ENCODE measurements at places on chromosomes 1 and 21.

DNA sequence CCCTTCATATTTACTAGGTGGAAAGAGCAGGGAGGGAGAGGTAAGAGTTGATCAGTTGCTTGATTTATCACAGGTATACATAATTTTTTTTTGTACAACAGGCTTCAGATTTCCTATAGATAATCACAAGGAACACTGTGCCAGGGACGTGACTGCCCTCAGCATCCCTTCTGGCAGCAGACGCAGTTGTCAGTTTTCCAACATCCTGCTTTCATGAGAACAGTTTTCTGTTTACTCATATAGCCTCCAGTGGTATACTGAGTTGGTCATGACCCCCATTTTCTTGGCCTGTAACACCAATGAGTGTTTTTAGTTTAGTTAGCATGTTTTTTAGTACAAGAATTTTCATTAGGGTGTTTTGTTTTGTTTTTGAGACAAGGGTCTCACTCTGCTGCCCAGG, 37.9 kb upstream of the PTPRF start:
- DNase-seq, result no peak

DNA sequence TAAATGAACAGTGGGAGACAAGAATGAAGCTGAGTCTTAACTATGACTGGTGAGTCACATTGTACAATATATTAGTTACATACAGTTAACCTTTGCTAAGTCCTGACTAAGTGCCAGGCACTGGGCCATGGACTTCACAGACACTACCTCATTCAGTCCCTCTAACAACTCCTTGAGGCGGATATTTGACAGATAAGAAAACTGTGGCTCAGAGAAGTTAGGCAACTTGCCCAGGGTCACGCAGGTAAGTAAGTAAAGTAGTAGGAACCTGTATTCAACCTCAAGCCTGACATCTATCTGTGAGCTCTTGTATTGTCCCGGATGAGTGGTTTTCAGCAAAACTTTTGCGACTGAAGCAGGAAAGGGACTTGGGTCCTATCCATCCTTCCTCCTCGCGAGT, 62.1 kb downstream of the GNG12 start:
- no peak for DNase-seq

- DNase-seq, result no peak
These were observed 77.2 kb downstream of the DDAH1 start for GRCh38 chr1:85387781-85388180.

- DNase-seq, result no peak
These were observed 11.5 kb upstream of the S100A2 start for GRCh38 chr1:153577138-153577537.

DNA sequence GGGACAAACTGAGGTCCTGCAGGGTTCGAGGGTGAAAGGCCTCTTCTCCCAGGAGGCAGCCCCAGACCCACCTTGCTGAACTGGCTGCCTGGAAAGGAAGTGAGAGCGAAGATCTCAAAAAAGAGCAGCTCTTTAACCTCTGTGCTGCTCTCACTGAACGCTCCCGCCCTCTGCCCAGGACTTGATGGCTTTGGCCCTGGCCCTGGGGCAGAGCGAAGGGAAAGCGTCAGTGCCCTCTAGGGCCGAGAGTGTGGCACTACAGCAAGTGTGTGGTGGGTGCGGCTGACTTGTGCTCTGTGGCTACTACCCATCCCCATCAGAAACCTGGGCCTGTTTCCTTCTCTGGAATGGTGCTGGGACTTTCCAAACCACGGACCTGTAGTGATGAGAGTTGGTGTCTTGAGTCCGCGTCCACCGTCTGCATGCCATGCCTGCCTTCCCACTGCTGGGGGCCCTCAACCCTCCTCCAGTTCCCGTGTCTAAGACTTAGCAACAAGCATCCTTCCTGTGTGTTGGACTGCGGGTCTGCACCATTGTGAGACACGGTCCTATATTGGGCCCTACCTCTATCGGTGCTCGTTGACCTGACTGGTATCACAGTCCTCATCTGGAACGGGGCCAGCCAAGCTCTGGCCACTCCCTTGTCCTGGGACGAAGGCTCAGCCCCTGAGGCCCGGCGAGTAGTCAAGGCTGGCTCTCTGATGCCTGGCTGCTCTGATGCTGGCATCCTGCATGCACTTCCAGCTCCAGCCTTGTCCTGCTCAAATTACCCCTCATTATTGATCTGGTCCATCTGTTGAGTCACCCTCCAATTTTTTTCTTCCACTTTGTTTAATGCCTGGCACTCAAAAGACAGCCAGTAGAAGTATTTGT, 180.3 kb downstream of the DISC1 start:
- no peak for DNase-seq

DNA sequence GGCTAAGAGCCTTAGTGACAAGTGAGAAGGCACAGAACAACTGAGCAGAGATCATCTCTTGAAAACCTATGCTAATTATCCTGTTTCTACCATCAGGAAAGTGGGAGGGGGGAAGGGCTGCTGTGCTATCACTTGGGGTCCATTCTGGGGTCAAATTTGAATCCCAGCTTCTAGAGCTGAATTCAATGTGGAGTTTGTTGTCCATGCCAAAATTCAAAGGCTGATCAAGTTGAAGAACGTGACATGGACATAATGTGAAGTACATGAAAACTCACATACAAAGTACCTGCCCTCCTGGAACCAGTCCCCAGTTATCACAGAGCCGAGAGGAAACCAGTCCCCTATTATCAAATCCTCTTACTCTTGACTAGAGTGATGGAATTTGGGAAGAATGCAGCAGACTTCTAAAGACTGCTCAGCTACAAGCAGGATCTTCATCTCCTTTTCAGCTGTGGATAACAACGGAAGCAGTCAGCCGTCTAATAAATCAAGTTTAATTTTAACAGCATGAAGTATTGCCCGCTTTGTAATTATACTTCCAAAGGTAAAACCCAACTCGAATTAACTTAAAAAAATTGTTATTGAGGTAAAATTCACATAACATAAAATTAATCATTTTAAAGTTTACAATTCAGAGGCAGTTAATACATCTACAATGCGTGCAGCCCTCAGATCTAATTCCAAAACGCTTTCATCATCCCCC, 78.3 kb downstream of the SLC45A1 start:
- peak; percentile 52 for DNase-seq

DNA sequence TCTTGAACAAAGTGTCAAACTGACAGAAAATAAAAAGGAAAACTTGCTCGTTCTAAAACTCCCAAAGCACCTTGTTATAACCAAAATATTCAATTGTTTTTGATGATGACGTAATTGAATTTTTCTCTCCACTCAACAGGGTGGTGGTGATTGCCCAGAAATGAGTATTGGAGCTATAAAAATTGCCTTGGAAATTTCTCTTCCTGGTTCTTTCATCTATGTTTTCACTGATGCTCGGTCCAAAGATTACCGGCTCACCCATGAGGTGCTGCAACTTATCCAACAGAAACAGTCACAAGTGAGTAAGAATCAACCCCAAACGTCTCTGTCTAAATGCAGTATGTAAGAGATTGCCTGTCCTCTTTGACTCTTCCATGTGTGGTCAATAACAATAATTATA, 130.1 kb downstream of the HMCN1 start:
- no peak for DNase-seq

DNA sequence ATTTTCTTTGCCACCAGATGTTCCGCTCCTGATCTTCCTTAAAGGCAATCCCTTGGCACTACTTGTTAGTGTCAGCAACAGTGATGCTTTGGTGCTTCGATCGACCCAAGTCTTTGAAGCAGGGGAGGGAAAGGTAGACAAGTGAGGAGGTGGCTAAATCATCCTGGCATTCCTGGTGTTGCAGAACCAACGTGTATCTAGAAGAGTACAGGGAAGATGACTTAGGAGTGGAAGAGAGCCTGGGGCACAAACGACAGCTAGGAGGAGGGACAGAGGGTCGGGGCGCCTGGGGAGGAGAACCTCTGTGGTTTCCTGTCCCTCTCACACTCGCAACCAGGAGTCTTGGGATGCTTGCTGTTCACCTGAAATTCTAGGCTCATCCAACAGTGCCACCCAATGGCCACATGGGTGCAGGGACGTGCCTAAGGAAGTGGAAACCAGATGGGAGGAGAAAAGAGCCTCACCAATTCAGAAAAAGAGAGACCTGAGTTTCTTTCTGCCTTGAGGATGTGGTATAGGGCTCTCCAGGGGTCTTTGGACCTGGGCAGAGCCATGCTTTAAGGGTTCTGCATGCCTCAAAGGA, 9.5 kb upstream of the KCNA2 start:
- no peak for DNase-seq

- no peak for DNase-seq
These were observed 46.3 kb downstream of the AGPAT3 start for GRCh38 chr21:43911015-43911934.

GRCh38 chr1:20792196-20792595, 5.1 kb upstream of the HP1BP3 start:
- no peak for DNase-seq

DNA sequence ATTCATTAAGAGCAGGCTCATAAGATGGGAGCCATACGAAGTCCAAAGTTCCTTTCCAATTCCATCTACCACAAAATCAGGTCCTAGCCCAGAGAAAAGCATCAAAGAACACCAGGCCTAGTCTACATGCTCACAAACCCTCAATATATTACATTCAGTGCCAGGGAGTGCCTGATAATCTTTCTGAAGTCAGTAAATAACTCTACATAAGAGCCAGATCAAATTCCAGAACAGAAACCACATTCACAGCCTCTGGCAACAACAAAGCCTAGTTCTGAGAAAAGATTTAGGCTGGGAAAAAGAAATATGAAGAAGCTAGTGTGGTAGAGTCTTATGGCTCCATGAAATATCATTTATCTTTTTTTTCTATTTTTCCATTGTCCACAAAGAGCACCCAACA, 40.5 kb upstream of the RBBP5 start:
- no peak for DNase-seq

- no peak for DNase-seq
These were observed 110.2 kb downstream of the NAV1 start for GRCh38 chr1:201648907-201649721.

DNA sequence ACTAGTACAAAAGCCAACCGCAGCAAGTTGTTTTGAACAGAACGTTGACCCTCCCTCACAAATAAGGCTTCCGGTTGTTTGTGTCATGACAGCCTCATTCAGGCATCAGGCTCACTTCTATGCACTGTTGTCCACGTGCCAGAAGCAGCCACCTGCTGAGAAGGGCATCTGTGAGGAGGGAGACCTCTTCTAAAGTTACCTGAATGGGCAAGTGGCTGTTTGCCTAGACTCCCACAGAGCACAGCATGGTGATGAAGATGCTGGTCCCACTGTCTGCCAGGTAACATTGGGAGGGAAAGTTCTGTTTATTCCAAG, 176.1 kb downstream of the CLIC6 start:
- no peak for DNase-seq

GRCh38 chr1:225877580-225877979, 4.6 kb downstream of the TMEM63A start:
- DNase-seq, result no peak

DNA sequence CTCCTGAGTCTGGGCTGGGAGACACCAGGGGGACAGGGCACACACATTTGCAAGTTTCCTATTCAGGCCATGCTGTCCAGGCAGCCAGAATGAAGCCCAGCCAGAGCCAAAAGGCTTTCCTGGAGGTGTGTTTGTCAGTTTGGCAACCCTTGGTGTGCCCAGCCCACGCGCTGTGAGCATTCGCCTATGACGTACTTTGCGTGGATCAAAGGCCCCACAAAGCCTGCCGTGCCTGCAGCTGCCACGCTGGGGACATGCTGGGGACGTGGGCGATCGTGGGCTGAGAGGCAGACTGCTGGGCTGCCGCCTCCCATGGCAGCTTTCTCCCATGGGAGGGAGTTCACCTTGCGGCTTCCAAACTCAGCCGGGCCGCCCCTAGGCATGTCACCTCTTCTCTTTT, 57.5 kb downstream of the CD247 start:
- DNase-seq, result no peak

DNA sequence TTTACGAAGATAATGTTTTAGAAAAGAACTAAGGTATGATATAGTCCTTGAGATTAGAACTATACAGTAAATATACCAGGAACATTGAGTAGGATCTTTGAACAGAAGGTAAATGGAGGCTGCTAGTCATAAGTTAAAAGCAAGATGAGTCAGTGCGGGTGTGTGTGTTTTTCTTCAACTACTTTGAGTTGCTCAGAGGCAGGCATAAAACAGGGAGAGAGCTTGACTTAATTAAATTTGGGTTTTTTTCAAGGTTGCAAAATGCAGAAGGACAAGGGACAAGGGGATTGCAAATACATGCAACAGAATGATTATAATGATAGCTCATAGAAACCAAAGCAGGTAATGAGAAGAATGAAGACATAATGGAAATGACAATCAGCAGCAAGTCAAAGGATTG, 815.1 kb downstream of the NCAM2 start:
- DNase-seq, result no peak

DNA sequence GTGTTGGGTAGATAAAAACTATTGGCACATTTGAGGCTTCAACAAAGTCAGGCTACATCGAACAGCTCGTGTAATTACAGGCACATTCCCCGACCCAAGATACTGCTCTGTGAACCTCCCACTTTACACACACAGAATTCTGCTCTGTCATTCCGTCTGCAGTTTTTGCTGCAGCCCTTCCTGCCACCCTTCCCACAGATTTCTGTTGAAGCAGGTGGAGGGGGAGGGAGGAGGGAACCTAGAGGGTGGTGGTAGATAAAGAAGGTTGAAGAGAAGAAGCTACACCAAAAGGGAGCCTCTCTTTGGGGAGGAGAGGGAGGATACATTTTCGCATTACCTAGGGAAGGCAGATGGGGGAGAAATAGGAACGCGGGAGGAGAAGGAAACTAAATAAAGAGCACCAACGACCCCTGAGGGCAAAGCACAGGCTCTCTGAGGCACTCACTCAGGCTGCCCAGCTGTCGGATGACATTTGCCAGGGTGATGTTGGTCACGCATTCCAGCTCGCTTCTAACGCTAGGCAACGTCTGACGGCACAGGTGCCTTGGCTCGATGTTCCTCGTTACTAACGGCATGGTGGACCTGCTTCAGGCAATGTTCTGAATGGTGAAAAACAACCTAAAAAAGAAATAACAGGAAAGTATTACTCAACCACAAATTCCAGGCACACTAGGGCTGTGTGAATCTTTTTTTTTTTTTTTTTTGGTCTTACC, 36.0 kb downstream of the GPR3 start:
- DNase-seq, result no peak

DNA sequence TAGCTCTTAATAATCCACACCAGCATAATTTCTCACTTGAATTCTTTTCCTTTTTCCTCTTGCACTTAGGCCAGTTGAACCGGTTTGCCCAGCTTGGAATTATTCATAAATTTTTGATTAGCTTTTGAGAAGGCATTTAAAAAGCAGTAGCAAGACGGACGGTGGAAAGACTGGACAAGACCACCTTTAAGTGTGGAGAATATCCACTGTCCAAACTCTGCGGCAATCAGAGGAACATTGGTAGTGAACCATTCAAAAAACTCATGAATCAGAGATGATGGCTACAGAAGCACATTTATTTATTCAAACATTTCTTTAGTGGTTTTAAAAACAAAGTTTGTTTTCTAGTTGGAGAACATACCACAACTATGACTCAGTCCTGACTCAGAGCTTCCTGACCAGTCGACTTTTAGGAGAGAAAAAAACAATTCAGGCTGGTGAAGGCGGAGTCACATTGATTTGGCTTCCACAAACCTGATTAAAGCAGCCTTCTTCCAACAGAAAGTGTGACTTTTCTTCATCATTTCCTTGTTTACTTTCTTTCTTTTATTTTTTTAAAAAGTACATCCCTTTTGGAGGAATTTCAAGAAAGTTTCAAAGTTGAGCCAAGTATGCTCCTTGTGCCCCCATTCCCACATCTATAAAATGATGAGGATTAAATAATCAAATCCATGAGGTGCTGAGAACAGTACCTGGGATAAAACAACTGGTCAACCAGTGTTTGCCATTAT, 128.8 kb downstream of the ADSS2 start:
- peak; percentile 85 for DNase-seq

Measured in vagina (tissue), 2 donors.